ENCODE measurements at places on chromosomes 1 and 21.

GRCh38 chr1:91732291-91733107, 153.5 kb downstream of the TGFBR3 start:
- no peak for DNase-seq

DNA sequence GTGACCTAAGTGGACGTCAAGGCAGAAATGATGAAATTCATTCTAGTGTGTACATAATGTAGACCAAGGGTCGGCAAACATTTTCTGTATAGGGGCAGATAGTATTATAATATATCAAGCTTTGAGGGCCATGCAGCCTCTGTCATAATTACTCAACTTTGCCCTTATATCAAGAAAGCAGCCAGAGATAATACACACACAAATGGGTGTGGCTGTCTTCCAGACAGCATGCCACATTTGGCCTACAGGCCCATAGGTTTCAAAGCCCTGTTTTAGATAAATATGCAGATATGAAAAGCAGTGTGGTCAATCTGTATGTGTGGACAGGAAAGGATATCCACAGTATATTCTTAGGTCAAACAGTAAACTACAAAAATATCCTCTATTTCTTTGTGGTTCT, 320.1 kb upstream of the FMN2 start:
- DNase-seq: no peak

DNA sequence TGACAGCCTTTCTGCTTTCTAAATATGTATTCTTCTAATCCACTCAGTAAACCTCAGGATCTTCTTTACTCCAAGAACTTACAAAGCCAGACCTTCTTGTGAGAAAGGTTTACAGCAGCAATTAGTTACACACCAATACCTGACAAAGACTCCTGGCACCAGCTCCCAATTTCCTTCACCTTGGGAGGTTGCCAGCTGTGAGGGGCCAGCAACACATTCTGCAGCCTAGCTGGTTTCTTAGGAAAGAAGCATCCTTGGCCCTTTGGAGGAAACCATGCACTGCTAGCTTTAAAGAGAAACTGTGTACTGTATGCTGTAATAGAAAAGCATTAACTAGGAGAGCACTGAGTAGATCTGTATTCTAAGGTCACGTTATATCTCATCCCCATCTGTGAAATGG, 10.8 kb downstream of the FYB2 start:
- DNase-seq: no peak

DNA sequence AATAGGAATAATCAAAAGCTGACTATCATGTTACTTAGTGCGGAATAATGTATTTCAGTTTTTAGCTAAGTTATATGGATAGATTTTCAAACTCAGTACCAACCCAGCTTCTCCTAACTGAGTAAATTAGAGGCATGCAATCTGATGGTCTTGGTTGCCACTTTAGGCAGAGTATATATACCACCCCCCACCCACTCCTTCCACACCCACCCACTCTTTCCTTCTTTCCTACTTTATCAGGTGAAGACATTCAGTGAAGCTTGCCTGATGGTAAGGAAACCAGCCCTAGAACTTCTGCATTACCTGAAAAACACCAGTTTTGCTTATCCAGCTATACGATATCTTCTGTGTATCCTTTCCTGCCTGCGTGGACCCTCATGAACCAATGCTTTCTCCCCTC, 36.3 kb downstream of the DAP3 start:
- no peak for DNase-seq

DNA sequence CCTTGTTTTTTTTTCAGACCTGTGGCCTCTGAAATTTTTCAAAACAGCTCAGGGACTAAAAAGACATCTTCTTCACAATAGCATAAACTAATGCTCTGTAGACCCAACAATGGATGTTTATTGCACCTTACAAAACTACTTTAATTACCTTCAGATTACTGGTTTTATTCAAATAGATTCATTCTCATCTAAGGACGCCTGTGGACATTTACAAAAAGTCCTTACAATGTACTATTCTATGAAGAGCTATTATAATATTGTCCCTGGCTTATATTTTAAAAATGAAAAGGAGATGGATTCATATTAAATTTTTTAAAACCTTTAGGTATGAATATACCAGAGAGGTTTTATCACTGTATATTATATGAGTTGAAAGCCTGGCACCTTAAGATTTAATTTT, 238.4 kb upstream of the NR5A2 start:
- no peak for DNase-seq

- no peak for DNase-seq
Measured at GRCh38 chr1:224457782-224458144, 23.2 kb upstream of the WDR26 start.

GRCh38 chr1:93749487-93749886, 67.8 kb upstream of the BCAR3 start:
- no peak for DNase-seq

- DNase-seq: no peak
Measured at GRCh38 chr1:44924835-44925464, 61.4 kb downstream of the EIF2B3 start.

DNA sequence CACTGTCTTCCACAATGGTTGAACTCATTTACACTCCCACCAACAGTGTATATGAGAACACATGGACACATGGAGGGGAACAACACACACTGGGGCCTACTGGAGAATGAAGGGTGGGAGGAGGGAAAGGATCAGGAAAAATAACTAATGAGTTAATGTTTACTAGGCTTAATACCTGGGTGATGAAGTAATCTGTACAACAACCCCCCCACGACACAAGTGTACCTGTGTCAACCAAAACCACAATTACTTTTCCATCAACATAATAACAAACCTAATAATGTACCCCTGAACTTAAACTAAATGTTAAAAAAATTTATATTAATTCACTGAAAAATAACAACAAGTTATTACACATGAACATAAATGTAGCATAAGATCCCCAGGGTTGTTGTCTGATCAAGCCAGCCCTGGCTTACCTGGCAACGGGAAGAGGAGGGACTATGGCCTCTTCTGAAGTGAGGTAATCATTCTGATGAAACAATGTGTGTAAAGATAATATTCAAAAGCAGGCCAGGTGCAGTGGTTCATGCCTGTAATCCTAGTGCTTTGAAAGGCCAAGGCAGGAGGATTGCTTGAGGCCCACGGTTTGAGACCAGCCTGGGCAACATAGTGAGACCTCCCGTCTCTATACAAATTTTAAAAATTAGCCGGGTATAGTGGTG, 40.8 kb upstream of the HEATR1 start:
- DNase-seq: no peak

DNA sequence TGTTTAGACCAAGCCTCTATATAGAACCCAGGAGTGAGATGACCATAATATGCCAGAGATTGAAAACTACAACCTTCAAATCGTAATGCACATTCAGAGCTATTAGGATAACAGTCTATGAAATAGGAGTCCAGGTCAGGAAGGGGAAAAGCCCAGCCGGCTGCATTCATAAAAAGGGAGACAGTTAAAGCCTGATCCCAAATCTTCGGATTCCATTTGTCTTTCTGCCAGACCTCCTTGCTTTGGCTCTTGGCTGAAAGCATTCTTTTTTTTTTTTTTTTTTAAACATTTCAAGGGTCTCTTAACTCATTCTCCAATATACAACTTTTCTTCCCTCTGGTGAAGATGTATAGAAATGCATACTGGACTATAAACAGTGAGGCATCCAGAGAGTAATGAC, 81.1 kb downstream of the NTPCR start:
- DNase-seq: no peak

- DNase-seq: no peak
Measured at GRCh38 chr1:24481101-24481500, 21.5 kb upstream of the RCAN3 start.

DNA sequence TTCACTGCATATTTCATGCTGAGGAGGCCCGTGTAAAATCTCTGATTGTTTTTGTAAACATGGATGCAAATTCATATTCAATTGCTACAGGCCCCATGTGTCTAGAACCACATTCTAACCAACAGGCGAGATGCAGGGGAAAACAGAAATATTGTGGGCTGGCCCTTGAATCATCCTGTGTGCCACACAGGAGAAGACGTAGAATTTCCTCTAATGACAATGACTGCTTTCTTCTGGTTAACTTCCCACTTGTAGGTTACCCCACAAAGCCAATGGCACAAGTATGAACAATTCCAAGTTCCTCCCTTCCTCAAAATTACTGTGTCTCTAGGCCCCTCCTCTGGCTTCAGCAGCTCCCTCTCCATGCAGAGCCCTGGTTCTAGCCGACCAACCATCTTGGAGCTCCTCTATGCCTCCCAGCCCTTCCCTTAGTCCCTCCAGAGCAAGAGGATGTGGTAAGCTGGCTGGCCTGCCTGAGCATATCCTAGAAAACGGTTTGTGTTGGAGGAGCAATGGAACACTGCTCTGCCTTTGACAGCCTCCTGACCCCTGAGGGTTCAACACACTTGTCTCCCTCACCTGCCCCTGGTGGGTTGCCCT, 205.2 kb downstream of the HS2ST1 start:
- DNase-seq: no peak

- no peak for DNase-seq
Measured at GRCh38 chr1:75785320-75785982, 605 bp upstream of the RABGGTB start.

DNA sequence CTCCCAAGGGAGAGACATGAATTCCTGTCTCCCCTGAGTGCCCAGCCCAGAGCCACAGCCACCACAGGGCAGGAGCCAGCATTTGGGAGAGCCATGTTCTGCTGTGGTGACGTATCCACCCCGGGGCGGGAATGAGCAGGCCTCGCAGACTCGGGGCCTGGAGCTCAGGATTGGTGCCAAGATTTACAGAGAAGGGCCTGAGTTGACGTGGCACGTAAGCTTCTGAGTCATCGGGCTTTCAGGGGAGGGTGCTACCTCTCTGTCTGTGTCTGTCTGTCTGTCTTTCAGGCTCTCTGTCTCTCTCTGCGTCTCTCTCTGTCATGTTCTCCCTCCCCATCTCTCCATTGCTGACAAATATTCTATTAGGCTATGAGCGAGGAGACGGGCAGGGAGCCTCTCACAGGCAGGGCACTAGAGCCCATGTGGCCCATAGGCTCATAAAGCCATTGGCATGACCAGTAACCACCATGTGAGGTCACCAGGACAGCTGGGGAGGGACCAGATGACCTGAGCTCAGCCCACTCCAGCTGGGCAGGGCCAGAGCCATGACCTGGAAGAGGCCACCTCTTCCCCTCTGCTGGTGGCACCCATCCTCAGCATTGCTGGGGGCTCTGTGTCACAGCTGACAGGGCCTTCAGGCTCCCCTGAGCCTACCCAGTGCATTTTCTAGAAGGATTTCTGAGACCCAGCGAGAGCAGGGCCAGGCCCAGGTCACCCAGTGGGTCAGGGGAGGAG, 300.0 kb upstream of the VAMP3 start:
- DNase-seq: no peak

- peak; percentile 89 for DNase-seq
Measured at GRCh38 chr1:9593492-9594465, 5.1 kb downstream of the TMEM201 start.

- no peak for DNase-seq
Measured at GRCh38 chr1:93056214-93056613, 22.9 kb upstream of the MTF2 start.

GRCh38 chr1:167344112-167344511, 123.4 kb downstream of the POU2F1 start:
- DNase-seq: no peak

DNA sequence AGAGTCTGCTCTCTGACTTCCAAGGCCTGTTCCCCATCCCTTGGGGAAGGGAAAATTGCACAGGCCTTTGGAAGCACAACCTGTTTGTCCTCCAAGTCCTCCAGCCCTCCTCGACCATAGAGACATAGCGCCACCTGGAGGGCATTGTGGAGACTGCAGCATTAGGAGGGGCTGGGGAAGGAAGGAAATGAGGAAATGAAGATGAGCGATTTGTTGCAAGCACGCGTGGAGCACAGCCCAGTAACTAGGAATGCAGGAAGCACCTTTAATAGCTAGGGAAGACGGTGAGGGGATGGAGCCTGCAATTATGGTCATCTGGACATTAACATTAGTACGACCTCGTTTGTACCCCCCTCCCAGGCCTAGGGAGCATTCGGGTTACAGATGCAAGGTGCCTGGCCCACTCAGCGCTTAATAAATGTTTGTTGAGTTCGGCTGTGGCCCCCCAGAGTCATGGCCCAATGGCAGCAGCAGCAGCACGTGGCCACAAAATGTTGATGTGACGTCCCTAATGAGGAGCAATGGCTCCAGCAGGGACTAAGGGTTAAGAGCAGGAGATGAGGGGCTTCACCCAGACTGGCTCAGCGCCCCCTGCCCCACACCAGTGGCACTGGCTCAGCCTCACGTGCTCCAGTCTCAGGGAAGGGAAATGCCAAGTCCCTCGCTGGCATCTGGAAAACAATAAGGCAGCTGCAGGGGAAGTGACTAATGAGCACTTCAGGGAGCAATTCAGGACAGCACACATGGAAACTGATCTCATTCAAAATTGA, 8.0 kb upstream of the CAMK2N1 start:
- DNase-seq: peak; percentile 92

GRCh38 chr1:51558375-51558924, 39.4 kb upstream of the EPS15 start:
- DNase-seq: no peak

- peak; percentile 62 for DNase-seq
Measured at GRCh38 chr21:45004059-45004422, 64.2 kb downstream of the SLX9 start.

DNA sequence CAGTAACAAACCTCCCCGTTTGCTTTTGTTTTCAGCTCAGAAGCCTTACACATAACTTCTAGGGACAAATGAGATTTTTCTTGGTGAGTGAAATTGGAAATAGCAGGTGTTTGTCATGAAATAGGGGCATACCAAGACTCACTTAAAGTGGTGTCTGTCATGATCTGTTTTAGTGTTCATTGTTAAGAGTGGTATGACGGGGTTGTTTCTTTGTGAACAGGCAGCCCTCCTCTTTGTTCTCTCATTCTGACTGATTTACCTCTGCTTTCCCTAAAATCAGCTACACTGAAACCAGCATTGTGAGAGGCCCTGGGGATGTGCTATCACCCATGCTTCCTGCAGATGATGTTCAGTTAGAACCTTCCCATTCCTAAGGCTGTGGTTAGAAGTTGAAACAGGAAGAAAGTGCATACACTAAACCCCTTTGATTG, 2.5 kb upstream of the ERO1B start:
- DNase-seq: no peak

DNA sequence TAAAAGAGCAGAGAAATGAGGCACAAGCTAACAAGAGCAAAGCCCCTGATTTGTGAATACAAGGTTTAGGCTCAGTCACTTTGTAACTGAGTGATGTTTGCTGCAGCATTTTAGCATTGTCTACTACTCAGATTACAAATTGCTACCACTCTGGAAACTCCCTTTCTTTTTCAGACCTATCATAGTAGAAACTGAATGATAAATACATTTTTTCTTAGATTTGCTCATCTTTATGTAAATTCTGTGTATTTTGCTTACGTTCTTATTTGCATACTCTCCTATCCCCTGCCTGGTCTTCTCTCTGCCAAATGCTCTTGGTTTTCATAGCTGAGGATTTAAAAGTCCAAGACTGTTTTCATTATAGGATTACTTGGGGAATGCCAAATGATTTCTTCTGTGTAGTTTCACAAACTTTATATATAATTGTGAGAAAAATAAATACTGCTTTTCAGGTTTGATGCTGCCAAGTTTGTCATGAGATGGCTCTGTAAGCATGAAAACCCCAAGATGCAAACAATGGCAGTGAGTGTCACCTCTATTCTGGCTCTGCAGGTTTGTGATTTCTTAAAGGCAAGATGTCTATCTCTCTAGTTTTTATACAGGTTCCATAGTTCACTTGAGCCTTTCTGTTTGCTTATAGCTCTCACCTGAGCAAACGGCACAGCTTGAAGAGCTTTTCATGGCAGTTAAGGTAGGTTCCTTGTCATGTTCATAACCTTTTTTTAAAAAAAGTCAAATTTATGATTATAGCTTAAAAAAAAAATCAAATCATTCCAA, 24.7 kb downstream of the ZYG11A start:
- DNase-seq: no peak

Data from posterior cingulate gyrus (tissue), 11 donors.